ENCODE measurements at places on chromosomes 4 and X. TPM values are rescaled to one million over a fixed set of nuclear protein-coding genes. Genes with fewer than 3 reads are reported as not detected.

DNA sequence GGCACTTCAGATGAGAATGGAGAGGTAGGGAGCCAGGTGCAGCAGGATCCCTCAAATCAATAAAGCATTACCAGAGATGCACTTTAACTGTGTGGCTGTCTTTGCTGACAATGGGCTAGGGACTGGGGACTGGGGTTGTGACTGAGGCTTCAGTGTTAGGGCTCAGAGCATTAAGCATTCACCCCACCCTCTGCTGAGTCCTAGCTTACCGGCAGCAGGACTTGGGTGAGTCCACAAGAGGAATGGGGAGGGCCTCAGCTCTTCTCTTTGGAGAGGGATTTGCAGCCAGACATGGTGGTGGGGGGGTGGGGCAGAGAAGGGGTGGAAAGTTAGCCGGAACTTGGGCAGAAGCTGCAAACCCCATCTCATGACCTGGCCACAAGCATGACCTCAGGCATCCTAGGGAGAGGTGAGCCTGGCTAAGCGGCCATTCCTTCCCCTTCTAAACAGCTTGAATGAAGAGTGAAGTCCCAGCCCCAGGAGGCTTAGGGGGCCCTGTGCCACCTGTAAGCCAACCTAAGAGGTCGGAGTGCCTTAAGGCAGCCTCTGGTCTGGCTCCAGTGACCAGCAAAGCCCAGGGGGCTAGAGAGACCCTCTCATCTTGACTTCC is 78.4 kb downstream of the STARD8 start:
- no peak for DNase-seq

DNA sequence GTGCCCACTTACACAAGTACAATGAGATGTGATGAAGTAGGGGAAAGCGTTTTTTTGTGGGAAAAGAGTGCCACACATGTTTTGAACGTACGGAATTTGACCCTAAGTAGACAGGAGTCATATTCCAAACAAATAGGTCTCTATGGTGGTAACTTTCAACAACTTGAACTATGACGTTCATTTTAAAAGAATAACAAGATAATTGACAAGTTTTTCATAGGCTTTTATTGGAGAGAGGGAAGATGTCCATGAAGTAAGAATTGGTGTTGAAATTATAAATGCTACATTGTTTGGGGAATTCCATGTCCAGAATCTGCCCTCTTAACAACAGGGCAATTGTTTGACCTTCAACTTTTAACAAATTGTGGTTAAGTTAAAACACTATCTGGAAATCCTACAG is 126.5 kb downstream of the GASK1B start:
- DNase-seq, result no peak

DNA sequence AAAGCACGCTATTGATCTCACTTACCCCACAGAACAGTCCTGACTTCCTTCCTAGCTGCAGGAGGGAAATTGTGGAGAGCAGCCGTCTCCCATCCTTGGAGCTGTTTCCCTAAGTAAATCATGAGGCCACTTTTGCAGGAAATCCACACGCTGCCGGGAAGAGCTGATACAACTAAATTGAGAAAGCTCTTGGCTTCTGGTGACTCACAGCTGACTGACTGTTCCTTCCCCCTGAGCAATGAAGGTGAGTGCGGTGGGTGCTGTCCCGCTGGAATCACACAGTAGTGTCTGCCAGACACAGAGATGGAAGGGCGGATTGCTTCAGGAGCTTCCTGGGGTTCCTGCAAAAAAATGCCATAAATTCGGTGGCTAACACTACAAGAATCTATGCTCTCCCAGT is 268.9 kb downstream of the ASMT start:
- DNase-seq, result no peak

- DNase-seq, result no peak
Observed at GRCh38 chr4:125541836-125542385, 227.2 kb downstream of the FAT4 start.

- DNase-seq, result no peak
Observed at GRCh38 chr4:85701861-85702321, 226.9 kb downstream of the ARHGAP24 start.

GRCh38 chr4:98586962-98587354 is 71.5 kb downstream of the TSPAN5 start:
- no peak for DNase-seq

DNA sequence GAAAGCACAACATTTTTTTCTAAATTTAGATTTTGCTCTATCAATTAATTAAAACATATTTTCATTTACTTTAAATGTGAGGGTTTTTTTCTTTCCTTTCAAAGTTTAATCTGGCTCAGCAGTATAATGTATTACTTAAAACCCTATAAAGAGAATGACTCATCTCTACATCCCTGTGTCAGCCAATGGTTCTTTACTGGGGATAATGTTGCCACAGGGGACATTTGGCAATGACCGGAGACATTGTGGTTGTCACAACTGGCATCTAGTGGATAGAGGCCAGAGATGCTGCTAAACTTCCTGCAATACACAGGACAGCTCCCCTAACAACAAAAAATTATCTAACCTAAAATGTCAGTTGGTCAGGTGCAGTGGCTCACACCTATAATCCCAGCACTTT is 53.8 kb downstream of the SYNPO2 start:
- no peak for DNase-seq

DNA sequence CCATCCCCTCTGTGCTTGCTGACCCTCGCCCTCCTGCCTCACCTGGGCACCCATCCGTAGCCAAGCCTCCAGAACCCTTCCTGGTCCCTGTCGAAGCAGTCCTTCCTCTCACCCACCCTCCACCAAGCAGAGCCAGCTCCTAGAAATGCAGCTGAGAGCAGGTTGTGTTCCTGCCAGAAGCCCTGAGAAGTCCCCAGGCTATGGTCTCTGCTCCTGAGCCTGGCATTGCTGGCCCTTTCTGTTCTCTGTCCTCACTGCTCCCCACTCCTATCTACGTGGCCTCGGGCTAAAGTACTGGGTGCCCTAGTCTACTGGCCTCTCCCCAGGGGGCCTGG is 2.1 kb upstream of the CPZ start:
- no peak for DNase-seq

DNA sequence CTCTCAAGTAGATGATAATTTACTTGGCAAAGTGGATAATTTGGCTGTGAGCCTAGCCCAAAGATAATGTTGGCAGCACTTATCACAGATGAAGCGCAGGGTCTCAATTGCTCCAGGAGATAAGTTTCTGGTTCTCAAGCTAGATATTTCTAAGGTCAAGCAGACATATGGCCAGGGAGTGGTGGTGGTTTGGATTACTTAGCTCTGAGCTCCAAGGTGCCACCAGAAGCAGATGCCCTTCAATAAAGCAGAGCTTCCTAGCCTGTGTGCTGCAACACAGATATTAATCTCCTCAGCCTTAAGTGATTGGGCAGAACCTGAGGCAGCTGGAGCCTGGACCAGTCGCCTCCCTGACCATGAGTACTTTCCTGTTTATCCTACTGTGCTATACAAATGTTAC is 79.2 kb upstream of the NALF2 start:
- no peak for DNase-seq

GRCh38 chrX:24768556-24768955 is 74.8 kb downstream of the POLA1 start:
- DNase-seq, result no peak

GRCh38 chr4:118076958-118077766 is 42.9 kb downstream of the NDST3 start:
- DNase-seq, result no peak

GRCh38 chr4:185179488-185179887 is 24.3 kb downstream of the CFAP97 start:
- no peak for DNase-seq

DNA sequence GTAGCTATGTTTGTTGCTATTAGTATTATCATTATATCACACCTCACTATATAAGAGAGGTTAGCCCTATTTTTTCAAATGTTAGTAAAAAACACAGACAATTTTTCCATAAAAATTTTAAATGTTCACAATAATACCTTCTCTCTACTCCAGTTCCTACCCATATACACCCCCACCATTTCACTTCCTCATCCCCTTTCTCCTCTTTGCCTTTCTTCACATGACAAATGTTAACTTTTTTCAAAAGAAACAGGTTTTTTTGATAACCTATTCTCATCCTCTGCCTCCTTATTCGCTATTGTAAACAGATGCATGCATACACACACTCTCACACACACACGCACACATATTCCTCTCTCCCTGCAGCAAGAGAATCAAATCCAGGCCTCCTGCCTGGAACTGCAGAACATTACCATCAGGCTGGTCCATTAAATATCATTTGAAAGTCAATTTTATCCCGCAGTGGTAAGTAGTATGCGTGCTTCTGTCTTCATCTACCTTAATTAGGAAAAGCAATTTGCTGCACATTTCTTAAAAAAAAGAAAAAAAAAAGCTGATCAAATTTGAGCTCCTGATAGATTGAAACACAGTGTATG is 55.5 kb downstream of the MID1IP1 start:
- no peak for DNase-seq

GRCh38 chr4:1334579-1334895 is 12.5 kb upstream of the UVSSA start:
- no peak for DNase-seq

The SPP1 gene
- total RNA-seq, result 199 TPM

The S100G gene
- not detected for total RNA-seq

The ASB11 gene
- total RNA-seq, result not detected

The PPBP gene
- total RNA-seq, result 0.57 TPM

The TAB3 gene
- total RNA-seq, result 16.9 TPM

The CXCL9 gene
- total RNA-seq, result 1.2 TPM

The HSFX1 gene
- total RNA-seq, result 3.5 TPM

The FOXO4 gene
- total RNA-seq, result 31.5 TPM

The HTN3 gene
- not detected for total RNA-seq

The ACOX3 gene
- 37.6 TPM for total RNA-seq

The PDE5A gene
- 343 TPM for total RNA-seq

The ETDB gene
- not detected for total RNA-seq
